Uterus (tissue), 4 donors: ENCODE measurements at places on chromosomes 1 and 21.

DNA sequence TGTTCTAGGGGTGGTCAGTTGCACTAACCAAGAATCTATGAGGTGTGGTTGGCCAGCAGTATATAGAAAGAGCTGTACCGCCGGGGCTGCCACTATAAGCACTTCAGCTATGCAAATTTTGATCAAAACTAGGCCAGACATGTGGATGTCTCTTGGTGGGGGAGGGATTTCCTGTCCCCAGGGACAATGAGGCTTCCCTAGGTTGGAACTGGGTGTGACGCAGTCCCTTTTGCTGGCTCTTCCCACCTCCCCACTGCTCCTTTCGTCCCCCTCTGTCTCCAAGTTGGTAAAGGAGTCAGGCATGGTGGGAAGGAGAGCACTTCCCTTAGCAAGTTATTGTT lies 13.6 kb downstream of the SDCCAG8 start:
- DNase-seq, result no peak

DNA sequence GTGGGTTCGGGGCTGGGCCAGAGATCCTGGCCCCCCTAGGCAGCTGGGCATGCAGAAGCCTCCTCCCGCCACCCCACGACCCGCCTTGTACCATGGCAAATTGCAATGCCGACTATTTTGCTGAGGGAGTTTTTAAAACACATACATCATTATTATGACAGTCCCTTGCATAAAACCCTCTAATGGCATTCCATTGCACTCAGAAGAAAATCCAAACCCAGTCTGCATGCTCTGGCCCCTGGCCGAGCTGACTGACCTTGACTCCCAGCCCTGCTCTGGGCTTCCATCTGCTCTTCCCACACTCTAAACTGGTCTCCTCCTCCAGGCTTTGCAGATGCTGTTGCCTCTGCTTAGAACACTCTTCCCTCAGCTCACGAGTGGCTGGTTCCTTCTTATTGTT lies 28.0 kb downstream of the PADI2 start:
- no peak for DNase-seq

DNA sequence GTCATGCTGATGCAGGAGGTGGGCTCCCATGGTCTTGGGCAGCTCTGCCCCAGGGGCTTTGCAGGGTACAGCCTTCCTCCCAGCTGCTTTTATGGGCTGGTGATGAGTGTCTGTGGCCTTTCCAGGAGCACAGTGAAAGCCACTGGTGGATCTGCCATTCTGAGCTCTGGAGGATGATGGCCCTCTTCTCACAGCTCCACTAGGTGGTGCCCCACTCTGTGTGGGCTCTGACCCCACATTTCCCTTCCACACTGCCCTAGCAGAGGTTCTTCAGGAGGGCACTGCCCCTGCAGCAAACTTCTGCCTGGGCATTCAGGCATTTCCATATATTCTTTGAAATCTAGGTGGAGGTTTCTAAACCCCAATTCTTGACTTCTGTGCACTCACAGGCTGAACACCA lies 1188.6 kb downstream of the MRPL39 start:
- DNase-seq, result no peak

GRCh38 chr1:107196973-107197562 lies 56.2 kb downstream of the NTNG1 start:
- no peak for DNase-seq

- no peak for DNase-seq
Observed at GRCh38 chr21:28154121-28154520, 838.6 kb downstream of the LTN1 start.
